ENCODE measurements at places on chromosomes 16 and 17.

DNA sequence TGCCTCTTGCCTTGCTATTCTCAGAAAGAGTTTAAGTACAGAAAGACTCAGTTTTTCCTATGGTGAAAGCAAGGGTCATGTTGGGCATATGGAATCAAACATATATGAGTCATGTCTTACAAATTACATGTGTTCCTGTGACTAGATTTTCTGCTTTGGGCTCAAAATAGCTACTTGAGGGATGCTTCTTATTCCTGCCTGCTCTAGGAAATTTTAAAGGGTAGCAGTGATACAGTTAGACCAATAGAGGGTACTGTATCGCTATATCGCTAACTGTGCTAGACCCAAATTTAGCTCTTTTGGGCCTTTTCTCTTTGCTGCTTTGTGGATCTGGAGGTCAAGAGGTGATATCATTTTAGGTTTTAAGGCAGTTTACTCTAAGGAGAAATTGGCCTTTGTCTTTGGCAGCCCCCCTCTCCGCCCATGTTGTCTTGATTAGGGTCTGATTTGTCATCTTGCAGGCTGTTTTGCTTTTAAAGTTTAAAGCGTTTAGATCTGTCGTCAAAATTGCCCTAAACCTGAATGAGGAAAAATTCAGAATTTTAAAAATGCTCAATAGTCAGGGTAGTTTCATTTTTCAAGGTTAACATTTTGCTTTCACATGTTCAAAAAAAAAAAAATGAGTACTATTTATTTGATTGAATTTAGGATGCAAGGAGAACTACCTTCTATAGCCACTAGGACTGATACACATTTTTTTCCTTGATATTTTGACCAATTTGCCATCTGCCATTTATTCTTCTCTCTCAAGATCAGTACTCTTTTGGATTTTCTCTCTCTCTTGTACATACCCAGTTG is 8.8 kb downstream of the NFATC3 start:
- DNase-seq, result no peak

GRCh38 chr17:40559954-40560591 is 5.2 kb downstream of the CCR7 start:
- peak; percentile 87 for DNase-seq

GRCh38 chr17:44033861-44034408 is 19.2 kb upstream of the TMEM101 start:
- DNase-seq, result no peak

DNA sequence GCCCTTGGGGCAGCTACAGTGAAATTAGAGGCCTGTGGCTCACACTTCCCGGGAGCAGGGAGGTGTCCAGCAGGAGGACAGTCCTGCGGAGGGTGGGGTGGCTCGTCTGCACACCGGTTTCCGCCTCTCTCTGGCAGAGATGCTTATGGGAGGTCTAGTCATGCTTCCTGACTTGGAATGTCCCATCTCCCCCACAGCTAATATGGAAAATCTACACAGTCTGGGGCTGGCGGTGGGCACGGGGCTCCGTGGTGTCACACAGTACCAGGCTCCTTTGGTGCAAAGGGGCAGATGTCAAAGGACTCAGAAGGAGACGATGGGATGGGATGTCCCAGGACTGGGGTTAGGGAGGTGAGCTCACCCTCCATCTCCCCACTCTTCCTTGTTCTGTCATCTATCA is 44.1 kb upstream of the DOC2B start:
- DNase-seq, result no peak

DNA sequence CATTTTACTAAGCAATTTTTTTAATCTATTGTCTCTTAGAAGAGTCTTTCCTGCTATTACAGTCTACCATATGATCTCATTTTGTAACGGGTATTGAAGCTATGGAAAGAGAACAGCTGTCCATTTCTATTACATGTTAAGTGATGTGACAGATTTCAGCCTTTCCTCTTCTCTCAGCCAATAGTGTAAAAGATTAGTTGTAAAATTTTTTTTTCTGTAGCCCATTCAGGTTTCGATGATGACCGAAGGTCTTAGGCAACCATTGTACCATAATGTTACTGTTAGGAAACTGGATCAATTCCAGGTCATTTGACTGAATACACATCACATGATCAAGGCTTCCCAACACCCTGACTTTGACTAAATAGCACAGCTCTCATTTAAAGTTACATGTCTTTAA is 147.6 kb upstream of the HLF start:
- no peak for DNase-seq

GRCh38 chr17:47967607-47968252 is 3.2 kb upstream of the CDK5RAP3 start:
- DNase-seq, result no peak

DNA sequence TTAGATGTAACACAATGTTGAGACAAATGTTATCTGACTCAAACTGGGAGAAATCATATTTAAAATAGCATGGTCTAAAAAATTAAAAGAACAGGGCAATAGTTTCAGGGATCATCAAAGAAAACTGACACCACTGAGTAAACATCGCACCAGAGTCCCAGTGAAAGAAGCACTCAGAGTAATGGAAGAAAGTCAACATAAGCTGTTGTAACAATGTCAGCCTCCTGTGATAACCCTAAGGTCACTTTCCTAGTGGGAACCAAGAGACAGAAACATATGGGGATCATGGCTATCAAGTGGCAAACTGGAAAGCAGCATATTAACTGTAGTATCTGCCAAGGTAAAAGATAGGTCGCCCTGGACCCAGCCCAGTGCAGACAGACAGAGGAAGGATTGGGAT is 160.8 kb downstream of the CA10 start:
- DNase-seq, result no peak

DNA sequence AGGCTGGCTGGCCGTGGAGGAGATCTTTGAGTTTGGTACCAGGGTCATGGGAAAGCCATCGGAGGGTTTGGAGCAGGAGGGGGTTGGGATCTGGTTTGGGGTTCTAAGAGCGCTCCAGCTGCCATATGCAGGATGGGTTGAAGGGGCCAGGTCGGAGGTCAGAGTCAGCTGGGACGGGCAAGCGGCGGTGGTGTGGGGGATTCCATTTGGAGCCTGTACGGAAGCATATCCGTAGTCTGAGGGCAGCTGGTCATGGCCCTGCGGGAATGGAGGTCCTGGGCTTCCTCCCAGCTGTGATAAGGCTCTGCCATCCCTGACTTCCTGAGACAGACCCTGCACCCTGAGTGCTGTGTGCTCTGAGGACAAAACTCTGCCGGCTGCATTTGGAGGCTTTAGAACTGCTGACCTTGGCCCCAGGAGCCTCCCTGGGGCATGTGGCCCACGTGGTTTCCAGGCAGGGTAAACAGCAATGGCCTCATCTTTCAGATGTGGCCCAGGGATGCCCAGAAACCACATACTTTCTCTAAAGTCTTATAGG is 46.5 kb downstream of the ATP2C2 start:
- DNase-seq, result no peak

DNA sequence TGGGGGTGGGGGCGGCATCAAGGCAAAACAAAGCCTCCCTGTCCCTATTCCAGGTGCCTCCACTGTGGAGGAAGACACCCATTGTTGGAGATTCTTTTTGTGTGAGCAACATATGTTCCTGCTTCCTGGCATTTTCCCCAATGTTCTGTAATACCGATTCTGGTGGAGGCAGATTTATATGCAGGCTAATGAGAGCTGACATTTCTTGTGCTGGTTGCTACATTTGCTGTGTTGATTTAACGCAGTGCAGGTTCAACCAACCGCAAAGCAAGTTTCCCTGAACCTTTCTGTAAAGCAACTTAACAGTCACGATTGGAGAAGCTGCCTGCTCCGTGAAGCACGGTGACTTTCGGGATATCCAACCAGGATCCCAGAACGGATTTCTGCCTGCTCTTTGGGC is 260.5 kb downstream of the CBLN1 start:
- no peak for DNase-seq

- no peak for DNase-seq
Measured at GRCh38 chr17:41959336-41960095, 7.1 kb upstream of the CNP start.

- peak; percentile 82 for DNase-seq
Measured at GRCh38 chr16:676913-677312, 1.4 kb downstream of the RHBDL1 start.

DNA sequence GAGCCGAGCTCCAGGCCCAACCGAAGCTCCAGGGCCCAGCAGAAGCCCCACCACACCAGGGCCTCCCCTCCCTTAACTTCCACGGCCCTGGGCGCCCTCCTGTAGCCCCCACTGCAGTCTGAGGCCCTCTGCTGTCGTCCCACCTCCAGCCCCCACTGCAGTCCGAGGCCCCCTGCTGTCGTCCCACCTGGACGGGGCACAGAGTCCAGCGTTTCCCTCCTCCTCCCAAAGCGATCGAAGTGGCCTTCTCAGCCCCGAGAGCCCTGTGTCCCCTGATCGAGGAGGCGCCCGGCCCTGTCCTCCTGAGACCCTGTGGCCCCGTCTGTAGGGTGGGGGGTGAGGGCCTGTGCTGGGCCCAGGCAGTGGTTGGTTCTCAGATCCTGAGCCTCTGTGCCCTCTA is 25.8 kb upstream of the CACNA1H start:
- DNase-seq, result no peak

GRCh38 chr16:19481769-19482168 is 40.1 kb downstream of the GDE1 start:
- DNase-seq, result no peak

DNA sequence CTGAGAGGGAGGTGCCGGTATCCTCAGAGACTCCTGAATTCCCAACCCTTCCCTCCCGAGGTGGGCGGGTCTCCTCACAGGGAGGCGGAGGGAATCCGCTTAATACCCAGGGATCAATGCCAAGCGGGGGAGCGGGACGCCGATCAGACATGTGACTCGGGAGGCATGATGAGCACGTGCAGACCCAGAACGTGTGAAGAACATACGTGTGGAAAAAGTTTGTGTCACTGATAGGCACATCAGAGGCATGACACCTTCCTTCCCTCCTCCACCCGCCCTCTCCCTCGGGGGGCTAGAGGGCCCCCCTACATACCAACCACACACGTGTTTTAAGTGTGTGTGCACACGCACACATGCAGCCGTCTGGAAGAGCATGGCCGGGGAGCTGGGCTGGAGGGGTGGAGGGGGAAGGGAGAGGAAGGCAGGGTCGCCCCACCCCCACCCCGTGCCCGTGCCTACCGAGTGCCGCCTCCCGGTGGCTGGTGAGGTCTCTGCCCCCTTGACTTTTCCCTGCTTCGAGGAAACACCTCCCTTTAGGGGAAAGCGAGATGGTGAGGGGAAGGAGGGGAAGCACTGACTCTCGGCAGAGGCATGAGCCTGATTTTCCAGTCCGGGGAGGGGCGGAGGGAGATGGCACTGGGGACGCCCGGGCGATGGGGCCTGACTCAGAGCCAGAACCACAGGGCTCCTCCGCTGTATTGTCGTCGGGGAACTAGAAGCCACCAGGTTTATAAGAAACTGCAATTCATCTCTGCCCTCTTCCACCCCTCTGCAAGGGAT is 12.1 kb upstream of the TBX21 start:
- DNase-seq, result no peak

DNA sequence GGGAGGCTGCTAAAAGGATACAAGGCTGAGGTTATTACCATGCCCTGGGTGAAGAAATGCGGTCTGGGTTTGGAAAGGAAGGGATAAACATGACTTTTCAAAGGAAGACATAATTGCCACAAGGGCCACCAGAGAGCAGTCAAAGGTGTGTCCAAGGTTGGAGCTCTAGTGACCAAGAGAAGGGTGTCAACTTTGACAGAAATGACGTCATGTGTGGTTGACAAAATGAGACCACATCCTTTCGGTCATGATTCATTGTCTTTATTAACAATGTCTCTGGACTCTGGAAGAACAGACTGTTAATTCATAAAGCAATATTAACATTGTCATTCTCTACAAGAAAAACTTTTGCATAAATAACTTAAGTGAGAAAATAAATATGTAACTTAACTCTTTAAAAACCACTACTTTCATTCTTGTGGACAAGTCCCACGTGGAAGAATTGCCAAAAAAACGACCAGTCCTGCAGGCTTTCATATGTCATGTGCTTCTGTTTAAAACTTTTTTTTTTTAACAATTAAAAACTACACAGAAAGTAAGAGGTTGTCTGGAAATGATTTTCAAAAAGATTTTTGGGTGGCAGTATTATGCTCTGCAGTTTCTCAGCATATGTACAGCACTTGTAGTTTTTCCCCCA is 5.0 kb downstream of the SOST start:
- no peak for DNase-seq

- DNase-seq, result no peak
Measured at GRCh38 chr17:57684711-57685498, 60.2 kb downstream of the CCDC182 start.

DNA sequence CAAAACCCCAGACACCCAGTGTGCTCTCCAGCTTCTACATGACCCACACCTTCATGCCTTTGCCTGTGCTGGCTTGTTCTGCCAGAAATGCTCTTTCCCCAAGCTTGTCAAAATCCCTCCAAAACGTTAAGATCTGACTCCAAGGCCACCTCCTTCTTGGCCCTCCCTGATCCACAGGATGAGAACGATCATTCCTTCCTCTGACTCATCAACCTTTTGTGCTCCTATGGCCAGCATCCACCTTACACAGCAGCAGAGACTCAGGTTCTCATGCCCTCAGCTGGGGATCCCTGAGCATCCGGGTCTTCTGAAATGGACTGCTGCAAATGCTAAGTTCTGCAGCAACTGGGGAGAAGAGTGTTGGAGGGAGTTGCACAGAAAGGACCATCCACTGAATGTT is 2.9 kb downstream of the ZBTB4 start:
- no peak for DNase-seq

DNA sequence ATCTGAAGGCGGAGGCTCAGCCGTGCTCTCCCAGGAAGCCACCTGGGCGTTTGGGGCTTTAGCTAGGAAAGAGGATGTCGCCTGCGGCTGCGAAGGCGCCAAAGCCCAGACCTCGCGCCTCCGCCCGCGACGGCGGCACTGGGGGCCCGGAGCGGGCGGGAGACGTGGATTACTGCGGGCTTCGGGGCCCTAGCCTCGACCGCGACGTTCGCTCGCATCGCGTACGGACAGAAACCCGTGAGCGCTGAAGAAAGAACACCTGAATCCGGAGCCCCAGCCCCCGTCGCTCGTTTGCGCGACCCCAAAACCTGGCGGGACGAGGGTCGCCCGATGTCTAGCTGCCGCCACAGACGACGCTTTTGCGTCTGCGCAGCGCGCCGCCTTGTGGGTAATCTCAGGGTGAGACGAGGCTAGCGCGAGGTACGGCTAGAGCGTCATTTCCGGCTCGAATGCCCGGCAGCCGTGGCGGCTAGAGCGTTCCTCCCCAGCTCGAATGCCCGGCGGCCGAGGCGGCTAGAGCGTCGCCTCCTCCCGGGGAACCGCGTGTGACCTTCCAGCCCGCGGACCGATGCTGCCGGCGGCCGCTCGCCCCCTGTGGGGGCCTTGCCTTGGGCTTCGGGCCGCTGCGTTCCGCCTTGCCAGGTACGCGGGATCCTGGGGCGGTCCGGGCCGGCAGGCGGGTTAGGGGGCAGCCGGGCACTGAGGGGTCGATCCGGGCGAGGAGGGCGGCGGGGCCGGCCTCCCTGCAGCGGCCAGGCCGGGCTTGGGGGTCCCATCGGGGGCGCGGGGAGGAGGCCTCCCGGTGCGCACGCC is at the start of gene MRPL12:
MRPL12 (plus strand) TSS at position 434 of the 813 bp plus-strand sequence; CDS start at position 569, 135 bp downstream.
- DNase-seq, result peak; percentile 86

- DNase-seq, result no peak
Measured at GRCh38 chr16:83116274-83116892, 489.6 kb downstream of the CDH13 start.
